ENCODE measurements at places on chromosomes 6 and 20.

- no peak for DNase-seq
Observed at GRCh38 chr20:61629602-61630390, 377.7 kb downstream of the CDH4 start.

DNA sequence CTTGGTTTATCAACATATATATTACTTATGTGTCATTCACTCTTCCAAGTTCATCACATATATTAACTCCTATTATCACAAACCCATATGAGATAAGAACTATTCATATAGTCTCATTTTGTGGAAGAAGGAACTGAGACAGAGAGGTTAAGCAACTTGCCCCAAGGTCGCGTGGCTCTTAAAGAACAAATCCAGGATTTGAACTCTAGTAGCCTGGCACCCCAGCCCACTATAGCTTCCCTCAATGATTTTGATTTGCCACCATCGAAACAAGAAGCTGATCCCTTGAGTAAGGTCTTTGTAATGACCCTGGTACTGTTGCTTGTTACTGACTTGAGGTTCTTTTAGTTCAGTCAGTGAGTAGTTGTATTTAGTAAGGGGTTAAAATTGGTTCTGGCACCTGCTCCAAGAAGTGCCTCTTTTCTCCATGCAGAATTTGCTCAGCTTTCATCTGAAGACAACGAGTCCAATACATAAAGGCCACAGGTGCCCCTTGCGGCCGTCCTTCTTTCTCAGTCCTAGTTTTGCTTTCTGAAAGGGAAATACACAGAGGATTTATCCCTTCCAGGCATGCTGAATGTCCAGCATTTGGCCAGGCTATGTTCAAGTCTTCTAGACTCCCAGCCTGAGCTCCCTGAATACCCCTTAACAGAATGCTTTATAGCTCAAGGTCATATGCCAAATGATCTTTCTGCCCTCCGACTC, 253.0 kb downstream of the TBC1D7 start:
- DNase-seq = no peak

- no peak for DNase-seq
Observed at GRCh38 chr20:21453690-21454089, 56.4 kb upstream of the NKX2-4 start.

DNA sequence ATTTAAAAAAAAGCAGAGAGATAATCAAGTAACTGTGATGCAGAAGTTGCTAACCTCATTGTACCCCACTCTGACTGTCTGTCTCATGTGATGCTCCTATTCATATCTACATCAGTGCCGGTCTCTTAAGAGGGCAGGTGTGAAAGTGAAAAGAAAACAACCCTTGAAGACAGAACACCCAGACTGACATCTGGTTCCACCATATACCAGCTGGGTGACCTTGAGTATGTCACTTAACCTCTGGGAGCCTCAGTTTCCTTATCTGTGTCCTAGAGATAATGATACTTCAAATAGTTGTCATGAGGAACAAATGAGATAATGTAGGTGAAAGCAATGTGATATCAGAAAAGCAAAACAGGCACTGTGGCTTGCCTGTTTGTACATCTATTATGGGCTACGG, 426.8 kb upstream of the SOX4 start:
- no peak for DNase-seq

GRCh38 chr20:21808863-21809664, 103.6 kb downstream of the PAX1 start:
- DNase-seq = no peak
